ENCODE measurements at places on chromosomes 2 and 18.

DNA sequence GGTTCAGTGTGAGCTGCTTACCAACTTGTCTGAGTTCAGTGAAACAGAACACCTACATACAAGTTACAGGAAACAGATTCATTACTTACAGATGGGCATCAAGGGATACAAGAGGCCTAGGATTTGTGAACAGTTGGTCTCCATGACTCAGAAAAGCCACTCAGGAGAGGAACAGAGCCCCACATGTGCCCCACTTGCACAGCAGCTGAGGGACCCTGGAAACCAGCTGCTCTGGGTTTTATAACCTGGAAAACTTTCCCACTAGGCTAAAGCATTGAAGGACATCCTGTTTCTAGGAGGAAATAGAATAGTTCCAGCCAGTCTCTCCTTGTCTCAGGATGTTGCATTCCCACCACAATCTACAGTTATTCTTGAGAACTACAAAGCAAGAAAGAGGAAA lies 530.0 kb downstream of the ZNF804A start:
- no peak for DNase-seq

GRCh38 chr2:168895771-168896170 lies 5.3 kb upstream of the G6PC2 start:
- DNase-seq = no peak

GRCh38 chr2:163646687-163647086 lies 89.1 kb downstream of the FIGN start:
- no peak for DNase-seq

DNA sequence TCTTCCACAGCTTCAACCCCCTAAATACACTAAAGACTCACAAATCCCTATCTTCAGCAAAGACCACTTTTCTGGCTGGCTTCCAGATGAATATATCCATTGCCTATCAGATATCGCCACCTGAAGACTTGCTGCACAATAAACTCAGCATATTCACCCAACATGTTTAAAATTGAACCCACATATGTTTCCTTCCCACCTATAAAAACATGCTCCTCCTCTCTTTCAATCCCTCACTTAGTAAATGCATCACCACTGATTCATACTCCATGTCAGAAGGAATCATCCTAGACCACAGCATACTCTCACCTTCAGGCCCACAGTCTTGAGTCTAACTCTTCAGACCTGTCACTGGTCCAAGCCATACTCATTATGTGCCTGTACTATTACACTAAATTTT lies 5.3 kb downstream of the SPC25 start:
- peak; percentile 4 for DNase-seq

GRCh38 chr2:122867941-122868340 lies 1112.5 kb downstream of the TSN start:
- DNase-seq = no peak

DNA sequence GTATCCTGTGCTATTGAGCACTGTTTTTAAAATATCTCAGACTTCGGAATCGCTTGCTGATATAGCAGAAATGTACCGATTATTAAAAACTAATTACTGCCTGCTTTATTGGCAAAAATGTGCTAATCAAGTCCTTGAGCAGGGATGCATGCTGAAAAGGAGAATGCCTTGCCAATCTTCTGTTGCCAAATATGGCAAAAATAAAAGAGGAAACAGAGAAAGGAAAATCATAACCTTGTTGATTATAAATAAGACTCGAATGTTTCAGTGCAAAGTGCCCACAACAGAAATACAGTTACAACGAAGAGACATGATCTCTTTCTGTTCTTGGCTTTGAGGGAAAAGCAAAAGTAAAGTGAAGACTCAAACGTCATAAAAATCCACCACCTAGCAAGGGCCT lies 248.5 kb downstream of the TMEM182 start:
- no peak for DNase-seq
